HFFc6 (cell line): ENCODE measurements at places on chromosomes 2 and 18.

DNA sequence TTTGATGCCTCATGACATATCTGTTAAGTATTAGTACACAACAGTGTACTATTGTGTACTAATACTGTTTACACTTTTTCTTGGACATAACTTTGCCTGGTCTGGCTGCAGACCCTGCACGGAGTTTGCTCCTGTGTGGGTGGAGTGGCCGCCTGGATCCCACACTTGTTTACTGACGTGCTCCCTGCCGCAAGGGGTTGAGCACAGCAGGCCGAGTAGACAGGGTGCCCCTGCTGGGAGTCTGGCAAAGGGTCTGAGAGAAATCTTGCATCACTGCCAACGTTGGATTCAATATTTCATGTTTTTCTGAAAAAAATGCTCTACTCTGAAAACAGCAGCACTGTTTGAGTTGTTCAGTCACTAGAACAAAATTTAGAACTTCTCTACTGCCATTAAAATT, 59.0 kb downstream of the PDK1 start:
- DNase-seq: no peak

GRCh38 chr18:48137374-48138081, 207.1 kb upstream of the SMAD2 start:
- no peak for DNase-seq

DNA sequence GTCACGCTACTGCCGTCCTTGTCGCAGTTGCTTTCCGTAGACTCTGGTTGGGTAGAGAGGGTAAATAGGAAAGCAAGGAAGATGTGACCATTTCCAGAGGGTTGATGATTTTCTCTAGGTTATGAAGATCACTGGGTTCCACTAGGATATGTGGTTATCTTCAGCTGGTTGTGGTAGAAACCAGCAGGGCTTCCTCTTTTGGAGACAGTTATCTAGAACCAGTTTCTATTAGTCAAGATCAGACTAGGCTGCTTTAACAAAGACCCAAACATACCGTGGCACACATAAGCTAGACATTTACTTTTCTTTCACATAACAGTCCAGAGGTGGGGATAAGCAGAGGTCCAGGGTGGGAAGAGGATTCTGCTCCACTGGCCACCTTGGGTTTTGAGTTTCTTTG, 59.6 kb downstream of the FASTKD2 start:
- DNase-seq: no peak

- no peak for DNase-seq
These were observed 93.3 kb downstream of the ICA1L start for GRCh38 chr2:202778217-202778616.

DNA sequence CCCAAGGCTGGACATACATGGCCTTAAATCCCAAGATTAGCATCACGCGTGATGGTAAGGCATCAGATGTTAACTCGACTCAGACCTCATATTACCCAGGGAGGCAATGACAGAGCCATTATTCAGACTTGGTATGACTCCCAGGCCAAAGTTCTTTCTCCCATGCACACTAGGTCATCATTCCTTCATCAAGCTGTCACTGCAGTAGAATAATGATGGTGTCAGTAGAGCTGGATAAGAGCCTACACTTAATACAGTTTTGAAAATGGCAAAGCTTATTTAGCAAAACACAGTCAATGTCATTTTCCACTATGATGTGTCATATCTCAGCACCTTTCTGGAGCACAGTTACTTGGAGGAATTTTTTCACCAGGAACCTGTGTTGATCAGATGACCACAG, 663.3 kb downstream of the SUCLG1 start:
- DNase-seq: no peak
